ENCODE measurements at places on chromosomes 7 and 10. TPM values are rescaled to one million over a fixed set of nuclear protein-coding genes. Genes with fewer than 3 reads are reported as not detected.

- no peak for DNase-seq
Measured at GRCh38 chr7:129698516-129699418, 87.2 kb downstream of the NRF1 start.

The SLC26A3 gene
- total RNA-seq = not detected

The GIMAP4 gene
- total RNA-seq = not detected

GRCh38 chr7:141145630-141145982 lies 71.7 kb downstream of the TMEM178B start:
- no peak for DNase-seq

The INHBA gene
- 5.5 TPM for total RNA-seq

The INPP5A gene
- total RNA-seq = 39.3 TPM

GRCh38 chr10:24462291-24462813 lies 253.4 kb downstream of the KIAA1217 start:
- DNase-seq = no peak

Measured in GM23248 (cell line).